Naive thymus-derived CD4-positive, alpha-beta T cell (primary cell): ENCODE measurements at places on chromosomes 3 and 15.

- no peak for DNase-seq
These were observed 111.2 kb downstream of the SST start for GRCh38 chr3:187558990-187559389.

DNA sequence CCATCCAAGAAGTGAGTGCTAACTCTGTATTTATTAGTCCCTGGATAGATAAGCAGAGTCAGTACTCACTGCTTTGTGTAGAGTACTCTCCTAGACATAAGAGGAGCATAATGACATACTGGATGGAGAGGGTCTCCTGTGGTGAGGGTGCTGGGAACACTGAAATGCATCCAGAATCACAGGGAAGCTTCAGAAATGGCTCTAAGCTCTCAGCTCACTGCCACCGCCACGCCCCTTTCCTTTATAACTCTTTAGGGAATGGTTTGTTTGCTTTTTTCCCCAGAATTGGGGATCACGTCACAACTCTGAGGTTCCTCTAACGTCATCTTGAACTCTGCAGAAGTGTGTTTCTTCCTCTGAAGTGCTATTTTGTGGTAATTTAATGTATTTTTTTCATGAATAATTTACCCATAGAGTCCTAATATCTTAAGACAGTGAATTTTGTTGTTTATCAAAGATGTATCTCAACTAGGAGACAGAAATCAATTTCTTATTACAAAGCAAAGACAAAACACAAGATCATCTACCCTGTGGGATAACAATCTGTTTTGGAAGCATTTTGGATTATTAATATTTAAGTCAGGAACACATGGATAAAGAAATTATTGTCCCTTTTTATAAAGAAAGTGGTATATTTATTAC is 154.6 kb downstream of the PTPRG start:
- DNase-seq: no peak

DNA sequence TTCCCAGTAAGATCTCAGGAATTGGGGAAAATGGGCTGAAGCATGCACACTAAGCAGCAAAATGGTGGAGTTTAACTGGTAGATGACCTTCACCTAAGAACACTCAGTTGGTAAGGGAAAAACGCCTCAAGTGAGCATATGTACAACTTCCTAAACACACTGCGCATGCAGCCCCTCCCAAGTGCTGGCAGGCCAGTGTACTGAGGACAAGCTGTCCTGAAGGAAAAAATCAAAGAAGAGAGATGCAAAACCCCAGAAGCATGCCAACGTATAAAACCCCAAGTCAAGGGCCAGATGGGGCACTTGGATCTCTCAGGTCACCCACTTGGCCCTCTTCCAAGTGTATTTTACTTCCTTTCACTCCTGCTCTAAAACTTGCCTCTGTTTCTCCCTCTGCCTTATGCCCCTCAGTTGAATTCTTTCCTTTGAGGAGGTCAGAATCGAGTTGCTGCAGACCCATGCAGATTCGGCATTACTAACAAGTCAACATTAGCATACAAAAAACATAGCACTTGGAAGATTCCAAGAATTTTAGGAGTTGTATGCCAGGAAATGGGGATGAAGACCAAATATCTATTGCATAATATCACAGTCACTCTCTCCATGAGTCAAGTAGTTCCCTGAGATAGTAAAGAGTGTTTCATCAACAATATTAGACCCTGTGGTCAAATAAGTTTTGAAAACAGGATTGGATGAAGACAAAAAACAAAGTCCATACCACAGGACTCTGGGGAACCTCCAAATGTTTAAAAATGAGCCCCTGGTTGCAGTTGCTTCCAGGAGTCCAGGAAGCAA is 10.8 kb upstream of the FYCO1 start:
- no peak for DNase-seq

DNA sequence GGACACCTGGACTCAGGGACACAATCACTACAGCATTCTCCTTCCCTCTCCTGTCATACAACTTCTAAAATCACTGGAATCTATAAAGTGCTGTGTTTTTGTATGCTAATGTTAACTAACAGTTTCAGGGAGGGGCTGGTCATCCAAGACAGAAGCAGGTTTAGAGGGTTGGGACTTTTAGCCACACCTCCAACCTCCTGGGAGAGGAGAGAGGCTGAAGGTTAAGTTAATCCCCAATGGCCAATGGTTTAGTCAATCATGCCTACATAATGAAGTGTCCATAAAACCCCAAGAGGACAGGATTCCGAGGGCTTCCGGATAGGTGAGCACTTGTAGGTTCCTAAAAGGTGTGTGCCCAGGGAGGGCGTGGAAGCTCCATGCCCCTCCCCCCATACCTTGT is 219.3 kb upstream of the CTNNB1 start:
- no peak for DNase-seq
